Activated B cell treated with CpG ODN at 0.5 μM for 24 hours (primary cell): ENCODE measurements at places on chromosomes 11 and 22.

DNA sequence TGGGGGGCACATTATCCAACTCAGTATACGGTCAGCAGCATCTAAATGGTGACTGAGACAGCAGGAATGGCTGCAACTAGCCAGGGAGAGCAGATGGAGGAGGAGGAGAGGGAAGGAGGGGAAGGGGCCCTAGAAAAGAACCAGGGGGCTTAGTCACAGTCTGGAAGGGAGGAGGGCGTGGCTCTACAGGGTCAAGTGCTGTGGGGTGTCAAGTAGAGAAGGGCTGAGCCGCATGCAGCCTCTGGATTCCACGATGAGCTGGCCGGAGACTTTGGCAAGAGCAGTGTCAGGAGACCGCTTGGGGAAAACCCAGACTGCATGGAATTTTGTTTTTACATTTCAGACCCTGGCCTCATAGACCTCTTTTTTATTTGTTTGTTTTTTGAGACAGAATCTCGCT lies 25.8 kb upstream of the PPFIA1 start:
- DNase-seq = no peak

- DNase-seq = no peak
Measured at GRCh38 chr11:34972366-34972765, 55.9 kb downstream of the PDHX start.

GRCh38 chr22:23824476-23825245 lies 14.1 kb downstream of the DERL3 start:
- DNase-seq = no peak

GRCh38 chr11:125603207-125603606 lies 10.6 kb downstream of the STT3A start:
- DNase-seq = no peak

DNA sequence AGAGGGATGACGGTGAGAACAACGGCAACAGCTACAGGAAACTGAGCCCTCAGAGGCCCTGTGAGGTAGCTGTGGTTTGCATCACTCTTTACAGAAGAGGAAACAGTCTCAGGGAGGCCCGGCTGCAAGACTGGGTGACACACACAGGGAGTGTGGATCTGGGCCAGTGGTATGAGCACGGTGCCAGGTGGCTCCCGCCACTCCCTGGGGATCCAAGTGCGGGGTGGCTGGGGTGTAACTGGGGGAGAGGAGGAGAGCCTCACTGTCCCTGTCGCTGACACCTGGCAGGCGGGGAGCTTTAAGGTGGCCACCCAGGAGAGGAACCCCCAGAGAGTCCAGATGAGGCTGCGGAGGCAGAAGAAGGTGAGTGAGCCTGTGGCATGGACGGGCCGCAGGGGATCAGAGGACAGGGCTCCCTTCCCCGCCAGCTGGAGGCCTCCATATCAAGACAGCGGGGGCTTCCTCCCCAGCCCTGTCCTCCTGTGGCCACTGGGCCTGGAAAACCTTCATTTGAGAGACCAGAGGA lies 5.6 kb downstream of the RGL4 start:
- DNase-seq = peak; percentile 52

GRCh38 chr22:25976356-25976755 lies 192.9 kb upstream of the SEZ6L start:
- no peak for DNase-seq

GRCh38 chr11:125390946-125391345 lies 105.1 kb downstream of the FEZ1 start:
- DNase-seq = no peak

DNA sequence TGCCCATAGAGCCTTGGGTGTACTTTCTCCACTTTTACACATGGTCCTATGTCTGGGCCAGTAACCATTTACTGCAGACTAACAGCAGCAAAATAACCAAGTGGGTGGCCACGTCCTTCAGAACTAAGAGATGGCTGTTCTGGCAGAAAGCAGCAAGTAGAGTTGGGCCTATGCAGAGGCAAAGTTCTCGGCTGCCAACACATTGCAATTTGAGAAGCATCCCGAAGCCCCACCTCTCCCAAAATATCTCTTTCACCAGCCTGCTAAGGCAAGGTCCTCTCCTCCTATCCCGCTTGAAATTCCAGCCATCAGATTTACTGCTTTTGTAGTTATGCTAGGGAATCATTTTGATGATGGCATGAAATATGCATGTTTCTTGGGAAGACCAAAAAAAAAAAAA lies 118.5 kb upstream of the APOA1 start:
- DNase-seq = no peak

- DNase-seq = no peak
Measured at GRCh38 chr11:101880222-101880621, 34.6 kb upstream of the CEP126 start.

DNA sequence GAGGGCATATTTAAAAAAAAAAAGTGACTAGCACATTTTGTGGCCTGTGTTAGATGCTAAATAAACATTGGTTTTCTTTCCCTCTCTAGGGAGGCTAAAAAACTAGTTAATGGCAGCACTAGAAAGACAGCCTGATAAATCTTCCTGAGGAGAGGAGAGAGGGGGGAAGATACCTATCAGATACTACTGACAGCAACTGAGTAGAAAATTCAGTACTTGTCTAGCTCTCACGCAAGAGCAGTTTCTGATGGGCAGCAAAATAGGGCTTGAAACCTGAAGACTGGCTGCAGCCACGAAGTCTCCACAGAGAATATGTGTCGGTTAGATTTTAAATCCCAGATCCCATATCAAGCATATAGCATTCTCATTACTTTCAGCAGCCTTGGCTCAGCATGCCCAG lies 388.2 kb downstream of the KCNA4 start:
- no peak for DNase-seq

GRCh38 chr11:120501976-120502755 lies 9.4 kb upstream of the GRIK4 start:
- no peak for DNase-seq

DNA sequence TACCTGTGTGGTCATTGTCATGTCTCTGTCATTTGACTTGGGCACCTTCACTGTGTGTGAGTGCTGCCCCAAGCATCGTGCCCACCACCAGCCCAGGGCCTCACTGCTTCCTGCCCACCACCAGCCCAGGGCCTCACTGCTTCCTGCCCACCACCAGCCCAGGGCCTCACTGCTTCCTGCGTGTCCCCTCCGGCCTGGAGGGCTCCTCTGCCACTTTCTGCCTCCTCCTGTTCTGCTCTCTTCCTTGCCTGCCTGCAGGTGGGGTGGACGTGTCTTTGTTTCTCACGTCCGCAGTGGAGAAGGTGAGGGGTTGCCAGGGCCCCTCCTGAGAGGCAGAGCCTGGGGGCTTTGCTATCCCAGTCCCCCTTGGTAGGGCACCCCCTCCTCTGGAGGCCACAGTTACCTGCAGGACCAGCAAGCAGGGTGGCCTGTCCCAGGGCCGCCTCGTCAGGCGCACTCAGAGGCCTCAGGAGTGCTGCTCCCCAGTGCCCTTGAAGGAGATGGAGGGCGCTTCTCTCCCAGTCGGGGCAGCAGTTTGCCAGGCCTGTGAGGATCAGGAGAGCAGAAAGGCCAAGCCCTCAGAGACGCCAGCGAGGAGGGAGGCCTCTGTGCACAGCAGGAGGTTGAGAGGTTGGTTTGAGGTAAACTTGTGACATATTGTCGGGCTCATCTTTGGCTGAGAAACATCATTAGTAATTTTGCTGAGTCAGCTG lies 290.7 kb downstream of the TBC1D22A start:
- no peak for DNase-seq

GRCh38 chr11:6693342-6694228 lies 10.4 kb upstream of the MRPL17 start:
- DNase-seq = no peak

GRCh38 chr22:37442537-37442936 lies 15.3 kb upstream of the ELFN2 start:
- DNase-seq = no peak

DNA sequence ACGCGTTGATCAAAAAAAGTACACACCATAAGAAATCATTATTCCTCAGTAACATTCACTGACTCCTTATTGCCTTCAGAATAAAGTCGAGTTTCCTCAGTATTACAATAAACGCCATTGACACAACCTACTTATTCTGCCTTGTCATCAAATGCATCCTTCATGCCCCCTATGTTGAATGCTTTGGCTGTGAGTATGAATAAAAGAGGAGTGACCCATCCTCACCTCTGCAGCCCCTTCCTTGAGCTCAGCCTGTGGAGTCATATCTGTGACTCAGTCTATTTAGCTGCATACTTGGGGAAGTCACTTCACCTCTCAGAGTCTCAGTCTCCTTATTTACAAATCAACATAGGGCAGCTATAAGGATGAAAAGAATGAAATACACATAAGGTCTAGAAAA lies 65.1 kb downstream of the USP35 start:
- DNase-seq = no peak

GRCh38 chr11:118792570-118793124 lies 1.7 kb upstream of the DDX6 start:
- peak; percentile 29 for DNase-seq

DNA sequence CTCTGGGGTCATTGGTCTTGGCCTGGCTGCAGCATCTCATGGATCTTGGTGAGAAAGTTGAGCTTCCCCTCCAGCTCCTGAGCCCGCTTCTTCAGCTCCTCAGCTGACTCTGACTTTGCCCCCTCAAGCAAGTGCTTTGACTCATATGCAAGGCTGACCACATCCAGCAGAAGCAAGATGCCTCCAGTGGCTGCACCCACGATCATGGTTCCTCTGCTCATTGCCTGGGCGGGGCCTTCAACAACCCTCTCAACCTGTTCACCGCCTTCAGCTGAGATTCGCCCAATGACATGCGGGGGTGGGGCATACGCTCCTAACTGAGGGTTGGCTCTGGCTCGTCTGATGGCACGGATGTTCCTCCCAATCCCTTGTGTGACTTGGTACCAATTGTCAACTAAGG lies 11.9 kb downstream of the APOL2 start:
- DNase-seq = no peak

GRCh38 chr11:36314434-36314767 lies 18.3 kb downstream of the PRR5L start:
- DNase-seq = no peak

DNA sequence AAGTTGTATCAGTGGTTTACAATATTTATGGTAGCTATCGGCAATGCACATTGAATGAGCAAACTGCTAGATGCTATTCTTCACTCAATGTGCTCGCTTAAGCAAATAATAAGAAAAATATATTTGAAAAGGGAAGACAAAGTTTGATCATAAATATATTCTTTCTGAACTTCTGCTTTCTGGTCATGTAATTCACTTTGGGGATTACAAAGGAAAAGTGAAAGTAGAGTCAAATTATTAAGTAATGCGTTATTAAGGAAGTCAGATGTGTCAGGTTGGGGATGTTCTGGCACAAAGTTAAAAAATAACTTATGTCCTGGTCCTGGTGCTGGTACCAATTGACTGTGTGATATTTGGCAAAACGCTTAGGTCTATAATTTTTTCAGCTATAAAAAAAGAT lies 98.0 kb upstream of the TRIM77 start:
- no peak for DNase-seq

GRCh38 chr22:33918676-33919365 lies 1.5 kb downstream of the LARGE1 start:
- DNase-seq = no peak

- DNase-seq = no peak
Measured at GRCh38 chr11:1113405-1114201, 38.9 kb downstream of the MUC2 start.

- DNase-seq = no peak
Measured at GRCh38 chr11:20090654-20091374, 69.5 kb downstream of the DBX1 start.

- no peak for DNase-seq
Measured at GRCh38 chr11:68932358-68932757, 28.7 kb downstream of the IGHMBP2 start.

DNA sequence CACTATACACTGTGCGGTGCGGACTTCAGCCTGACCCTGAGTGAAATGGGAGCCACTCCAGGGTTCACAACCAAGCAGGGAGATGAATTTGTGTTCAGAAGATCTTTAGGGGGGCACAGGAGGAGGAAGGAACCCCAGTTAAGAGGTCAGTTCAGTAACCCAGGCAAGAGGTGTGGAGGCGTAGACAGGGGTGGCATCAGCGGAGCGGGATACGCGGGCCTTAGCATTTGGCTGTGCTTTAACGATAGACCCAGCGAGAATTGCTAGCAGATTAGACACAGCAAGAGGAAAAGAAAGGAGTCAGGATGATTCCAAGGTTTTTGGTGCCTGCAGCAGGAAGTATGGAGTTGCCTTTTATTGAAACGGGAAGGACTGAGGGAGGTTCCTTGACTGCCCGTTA lies 46.8 kb downstream of the CTTN start:
- no peak for DNase-seq

DNA sequence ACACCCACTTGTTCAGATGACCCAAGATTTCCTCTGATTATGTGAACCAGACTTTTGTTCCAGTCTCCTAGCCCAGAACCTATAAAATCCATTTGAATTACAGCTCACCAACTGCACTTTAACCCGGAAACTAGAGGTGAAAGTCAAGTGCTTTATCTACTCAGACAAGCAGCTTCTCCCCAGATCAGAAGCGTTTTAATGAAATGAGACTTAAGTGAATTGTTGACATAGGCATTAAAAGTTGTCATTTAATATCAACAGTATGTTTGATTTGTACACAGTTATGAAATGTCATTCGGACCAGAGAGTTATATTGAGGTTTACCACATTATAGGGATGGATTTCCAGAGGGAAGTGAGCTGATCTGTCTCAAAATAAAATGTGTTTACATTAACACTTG lies 52.0 kb downstream of the CADM1 start:
- no peak for DNase-seq

DNA sequence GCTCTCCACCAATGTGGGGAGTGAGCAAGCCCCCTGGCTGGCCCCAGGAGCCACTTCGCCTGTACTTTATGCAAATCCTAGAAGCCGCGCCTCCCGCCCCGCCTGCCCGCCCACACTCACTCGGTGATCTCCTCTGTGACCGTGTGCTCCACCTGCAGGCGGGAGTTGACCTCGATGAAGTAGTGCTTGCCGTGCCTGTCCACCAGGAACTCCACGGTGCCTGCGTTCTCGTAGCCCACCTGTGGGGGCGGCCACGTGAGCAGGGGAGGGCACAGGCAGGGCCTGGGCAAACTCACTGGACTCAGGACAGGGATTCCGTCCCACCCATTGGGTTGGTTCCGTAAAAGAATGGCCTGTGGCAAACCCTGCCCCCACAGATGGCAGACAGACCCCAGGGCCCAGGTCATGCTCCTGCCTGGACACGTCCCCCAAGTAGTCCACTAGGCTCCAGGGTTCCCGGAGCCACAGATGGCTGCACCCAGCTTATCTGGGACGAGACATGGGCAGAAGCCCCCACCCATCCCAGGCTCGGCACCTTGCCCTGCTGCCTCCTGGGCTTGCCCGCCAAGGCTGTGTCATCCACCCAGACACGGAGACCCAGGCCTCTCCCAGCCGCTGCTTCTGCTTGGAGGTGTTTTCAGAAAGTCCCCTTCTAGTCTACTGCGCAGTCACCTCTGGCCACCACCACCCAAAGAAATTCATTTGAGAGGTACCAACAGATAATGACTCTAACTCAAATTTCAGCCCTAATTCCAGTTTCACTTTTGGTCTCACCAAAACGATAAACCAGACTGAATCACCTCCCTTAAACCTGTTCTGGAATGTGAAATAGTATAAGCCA lies 12.1 kb downstream of the LRFN4 start:
- peak; percentile 70 for DNase-seq

GRCh38 chr11:47453365-47453764 lies 4.4 kb upstream of the RAPSN start:
- DNase-seq = no peak
